ENCODE measurements at places on chromosomes 12 and 14. TPM values are rescaled to one million over a fixed set of nuclear protein-coding genes. Genes with fewer than 3 reads are reported as not detected.

The FOXG1 gene
- total RNA-seq: not detected

GRCh38 chr14:100297320-100298300 is 8.6 kb downstream of the SLC25A29 start:
- DNase-seq: peak; percentile 88

The TIMM9 gene
- 12.0 TPM for total RNA-seq

- no peak for DNase-seq
Observed at GRCh38 chr14:37318938-37319337, 121.2 kb downstream of the MIPOL1 start.

DNA sequence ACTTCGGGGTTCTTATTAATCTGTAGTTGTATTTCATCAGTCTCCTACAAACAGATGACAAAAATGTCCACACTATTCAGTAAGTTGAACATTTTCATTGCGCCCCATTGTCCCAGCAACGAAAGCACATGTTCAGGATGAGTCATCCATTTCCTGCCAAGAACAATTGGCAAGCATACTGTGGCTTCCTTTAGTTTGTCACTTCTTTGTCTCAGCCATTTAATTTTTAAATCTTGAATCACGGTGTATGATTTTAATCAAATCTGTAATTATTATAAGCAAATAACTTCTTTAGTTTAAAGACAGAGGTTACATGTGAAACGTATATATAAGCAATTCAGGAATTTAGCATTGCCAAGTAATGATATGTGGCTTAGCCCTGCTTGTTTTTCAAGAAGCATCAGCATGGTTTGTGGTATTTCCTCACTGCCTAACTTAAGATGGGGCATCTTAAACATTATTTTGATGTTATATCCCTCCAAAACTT is 211.3 kb upstream of the KRR1 start:
- peak; percentile 96 for DNase-seq

- no peak for DNase-seq
Observed at GRCh38 chr12:51051787-51052186, 3.7 kb downstream of the LETMD1 start.

- DNase-seq: peak; percentile 2
Observed at GRCh38 chr14:31465111-31465510, 7.8 kb upstream of the DTD2 start.

- peak; percentile 46 for DNase-seq
Observed at GRCh38 chr14:20757965-20758364, 10.2 kb upstream of the EDDM3B start.

DNA sequence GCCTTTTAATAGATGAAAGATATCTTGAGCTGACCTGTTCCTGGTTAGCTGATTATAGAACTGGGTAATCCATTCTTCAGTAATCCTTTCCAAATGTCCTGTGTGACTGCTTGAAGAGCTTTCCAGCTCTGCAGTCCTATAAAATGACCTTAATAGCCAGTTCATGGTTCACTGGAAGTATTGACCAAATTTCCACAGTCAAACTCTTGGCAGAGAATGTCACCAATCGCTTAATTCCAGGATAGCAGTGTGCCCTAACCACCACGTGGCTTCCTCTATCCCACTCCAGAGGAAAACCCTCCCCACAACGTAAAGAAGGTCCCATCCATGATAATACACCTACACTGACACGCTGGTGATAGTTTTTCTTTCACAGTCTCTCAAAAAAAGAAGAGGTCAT is 17.4 kb downstream of the PRKAB1 start:
- DNase-seq: no peak

DNA sequence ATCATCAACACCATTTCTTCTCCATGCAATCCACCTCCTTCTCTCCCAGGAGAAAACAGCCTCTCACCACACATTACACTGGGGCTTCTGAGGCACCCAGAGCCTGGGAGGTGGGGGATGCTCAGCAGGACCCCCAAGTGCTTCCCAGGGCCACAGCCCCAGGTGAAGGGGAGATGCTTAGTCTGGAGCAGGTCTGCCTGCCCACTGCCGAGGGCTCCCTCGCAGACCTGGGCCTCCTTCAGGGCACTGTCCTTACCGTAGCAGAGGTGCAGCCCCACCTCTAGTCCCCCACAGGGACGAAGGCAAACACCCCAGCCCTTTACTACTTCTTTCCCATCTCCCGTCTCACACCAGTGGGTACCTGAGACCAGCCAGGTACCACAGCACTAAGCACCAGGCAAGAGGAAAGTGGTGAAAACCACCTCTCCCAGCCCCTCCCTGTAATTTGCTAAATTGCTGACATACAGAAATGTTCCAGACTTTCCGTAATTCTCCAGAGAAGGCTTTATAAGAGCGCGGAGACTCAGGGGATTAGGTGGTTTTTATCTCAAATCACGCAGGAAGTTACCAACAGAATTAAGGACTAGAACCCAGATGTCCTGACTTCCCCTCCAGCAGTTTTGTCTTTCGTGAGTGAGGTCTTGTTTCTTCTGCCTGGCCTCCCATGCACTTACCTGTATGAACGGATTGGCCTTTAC is 59.0 kb downstream of the PLEKHG3 start:
- no peak for DNase-seq

DNA sequence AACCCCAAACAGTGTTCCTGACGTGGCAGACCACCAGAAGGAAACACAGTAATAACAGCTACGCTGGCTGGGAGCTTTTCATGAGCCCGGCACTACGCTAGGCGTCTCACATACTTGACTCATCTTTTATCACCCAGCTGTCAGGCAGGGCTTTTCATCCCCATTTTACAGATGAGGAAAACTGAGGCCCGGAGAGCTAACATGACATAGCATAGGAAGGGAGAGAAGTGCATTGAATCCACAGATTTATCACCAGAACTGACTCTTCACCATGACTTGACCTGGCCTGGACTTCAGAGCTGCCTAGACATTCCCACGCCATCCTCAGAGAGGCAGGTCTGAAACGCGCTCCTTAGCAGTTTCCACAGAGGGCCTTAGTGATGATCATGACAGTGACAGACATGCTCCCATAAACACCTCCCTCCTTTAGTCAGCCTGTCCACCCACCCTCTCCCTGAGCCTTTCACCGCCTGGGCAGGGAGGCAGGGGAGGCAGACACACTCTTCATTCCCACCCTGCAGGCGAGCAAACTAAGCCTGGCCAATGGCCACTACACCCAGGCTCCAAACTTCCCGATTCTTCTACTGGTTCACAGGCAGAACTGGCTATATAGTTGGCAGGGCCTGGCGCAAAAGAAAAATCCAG is 56.2 kb downstream of the RBM19 start:
- DNase-seq: no peak

The GARIN6 gene
- total RNA-seq: not detected

The ERBB3 gene
- under 0.01 TPM for total RNA-seq

- peak; percentile 37 for DNase-seq
Observed at GRCh38 chr12:6426882-6427671, 17.7 kb upstream of the CD27 start.

DNA sequence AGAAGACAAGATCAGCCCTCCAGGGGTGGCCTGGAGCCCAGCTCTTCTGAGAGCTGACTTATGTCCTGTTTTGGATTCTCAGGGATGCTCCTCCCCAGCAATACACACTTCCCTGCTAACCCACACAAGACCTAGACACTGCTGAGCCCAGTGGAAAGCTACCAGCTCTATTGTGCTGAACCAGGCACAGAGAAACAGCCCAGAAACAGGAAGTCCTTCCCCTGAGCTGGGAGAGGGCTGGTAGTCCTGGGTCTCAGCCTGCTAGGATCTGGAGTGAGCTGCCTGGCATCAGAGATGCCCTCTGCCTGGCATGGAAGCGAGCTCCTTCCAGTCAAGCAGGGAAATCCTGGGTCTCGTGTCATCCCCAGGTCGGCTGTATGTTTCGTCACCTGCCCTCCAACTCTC is 1.2 kb upstream of the LAG3 start:
- peak; percentile 78 for DNase-seq

- DNase-seq: peak; percentile 58
Observed at GRCh38 chr12:7555752-7556151, 52.2 kb upstream of the CD163 start.

DNA sequence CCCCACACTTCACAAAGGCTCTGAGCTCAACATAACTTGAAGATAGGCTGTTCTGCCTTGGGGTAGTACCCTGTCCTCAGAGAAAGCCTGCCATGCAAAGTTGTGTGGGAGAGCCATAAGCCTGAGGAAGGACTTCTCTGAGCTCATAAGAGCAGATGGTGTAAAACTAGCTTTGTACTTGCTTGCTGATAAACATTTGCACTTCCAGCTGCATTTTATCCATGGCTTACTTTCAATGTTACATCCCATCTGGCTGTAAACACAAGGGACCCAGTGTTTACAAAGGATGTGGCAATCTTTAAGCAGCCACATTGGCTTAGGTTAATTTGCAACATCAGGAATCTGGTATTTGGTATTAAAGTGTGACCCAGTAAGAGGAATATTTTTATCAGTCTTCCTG is 258.1 kb downstream of the IPO8 start:
- DNase-seq: no peak

The CLEC4A gene
- total RNA-seq: not detected

DNA sequence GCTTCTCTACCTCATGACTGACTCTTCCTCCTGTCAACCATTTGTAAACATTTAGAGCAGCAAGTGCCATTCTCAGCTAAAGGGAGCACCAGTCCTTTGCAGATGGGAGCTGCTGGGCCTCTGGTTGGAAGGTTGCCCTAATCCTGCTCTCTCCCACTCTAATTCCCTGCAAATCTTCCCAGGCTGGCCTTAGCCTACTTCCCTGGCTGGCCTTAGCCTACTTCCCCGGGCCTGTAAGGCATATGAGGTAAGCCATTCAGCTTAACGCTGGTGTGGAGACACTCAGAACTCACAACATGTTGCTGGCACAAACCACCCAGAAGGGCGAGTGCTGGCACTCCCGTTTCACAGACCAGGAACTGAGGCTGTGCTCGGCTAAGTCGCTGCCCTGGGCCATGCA is 69.0 kb downstream of the CPSF2 start:
- no peak for DNase-seq

DNA sequence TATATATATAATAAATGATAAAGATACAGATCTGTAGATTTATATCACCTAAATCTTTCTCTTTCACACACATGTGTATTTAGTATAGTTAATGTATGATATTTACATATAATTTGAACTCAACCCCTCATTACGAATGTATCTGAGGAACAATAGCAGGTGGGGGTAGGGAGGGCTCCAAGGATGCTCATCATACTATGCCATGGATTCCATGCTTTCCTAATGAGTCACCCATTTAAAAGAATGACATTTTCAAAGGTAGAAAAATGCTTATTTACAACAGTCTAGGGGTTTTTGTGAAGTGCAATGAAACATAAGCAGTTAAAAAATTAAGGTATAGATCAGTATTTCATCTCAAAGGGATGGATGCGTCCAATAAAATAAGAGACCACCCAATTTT is 181.6 kb downstream of the SOX5 start:
- no peak for DNase-seq

The CTSG gene
- total RNA-seq: not detected

GRCh38 chr12:14058717-14059116 is 77.3 kb upstream of the GRIN2B start:
- no peak for DNase-seq

DNA sequence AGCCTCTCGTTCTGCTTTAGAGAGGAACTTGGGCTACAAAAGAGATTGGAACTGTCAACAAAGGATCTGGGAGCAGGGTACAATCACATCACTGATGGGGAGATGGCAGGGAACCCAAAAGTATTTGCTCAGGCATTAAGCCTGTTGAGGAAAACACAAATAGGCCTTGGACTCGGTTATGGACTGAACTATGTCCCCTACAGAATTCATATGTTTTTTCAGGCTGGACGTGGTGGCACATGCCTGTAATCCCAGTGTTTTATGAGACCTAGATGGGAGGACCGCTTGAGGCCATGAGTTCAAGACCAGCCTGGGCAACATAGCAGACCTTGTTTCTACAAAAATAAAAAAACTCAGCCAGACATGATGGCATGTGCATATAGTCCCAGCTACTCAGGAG is 13.9 kb downstream of the DDX23 start:
- DNase-seq: no peak

DNA sequence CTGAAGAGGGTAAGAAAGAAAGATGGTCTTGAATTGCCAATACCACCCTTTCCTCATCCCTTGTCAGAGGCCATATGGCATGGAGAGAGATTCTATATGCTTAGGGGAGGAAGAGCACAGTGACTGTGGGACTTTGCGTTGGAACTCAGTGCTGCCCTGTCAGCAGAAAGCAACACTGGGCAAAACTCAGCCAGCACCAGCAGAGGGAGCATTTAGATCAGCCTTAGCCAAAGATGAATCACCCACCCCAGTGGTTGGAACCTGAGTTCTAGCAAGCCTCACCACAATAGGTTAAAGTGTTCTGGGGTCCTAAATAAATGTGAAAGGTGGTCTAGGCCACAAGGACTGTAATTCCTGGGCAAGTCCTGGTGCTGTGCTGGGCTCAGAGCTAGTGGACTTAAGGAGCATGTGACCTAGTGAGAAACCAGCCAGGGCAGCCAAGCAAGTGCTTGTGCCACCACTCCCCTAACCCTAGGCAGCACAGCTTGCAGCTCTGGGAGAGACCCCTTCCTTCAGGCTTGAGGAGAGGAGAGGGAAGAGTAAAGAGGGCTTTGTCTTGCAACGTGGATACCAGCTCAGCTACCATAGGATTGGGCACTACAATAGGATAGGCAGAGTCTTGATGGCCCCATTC is 11.4 kb upstream of the BCAT1 start:
- peak; percentile 75 for DNase-seq

GRCh38 chr14:25837551-25837965 is 760.3 kb downstream of the NOVA1 start:
- no peak for DNase-seq

DNA sequence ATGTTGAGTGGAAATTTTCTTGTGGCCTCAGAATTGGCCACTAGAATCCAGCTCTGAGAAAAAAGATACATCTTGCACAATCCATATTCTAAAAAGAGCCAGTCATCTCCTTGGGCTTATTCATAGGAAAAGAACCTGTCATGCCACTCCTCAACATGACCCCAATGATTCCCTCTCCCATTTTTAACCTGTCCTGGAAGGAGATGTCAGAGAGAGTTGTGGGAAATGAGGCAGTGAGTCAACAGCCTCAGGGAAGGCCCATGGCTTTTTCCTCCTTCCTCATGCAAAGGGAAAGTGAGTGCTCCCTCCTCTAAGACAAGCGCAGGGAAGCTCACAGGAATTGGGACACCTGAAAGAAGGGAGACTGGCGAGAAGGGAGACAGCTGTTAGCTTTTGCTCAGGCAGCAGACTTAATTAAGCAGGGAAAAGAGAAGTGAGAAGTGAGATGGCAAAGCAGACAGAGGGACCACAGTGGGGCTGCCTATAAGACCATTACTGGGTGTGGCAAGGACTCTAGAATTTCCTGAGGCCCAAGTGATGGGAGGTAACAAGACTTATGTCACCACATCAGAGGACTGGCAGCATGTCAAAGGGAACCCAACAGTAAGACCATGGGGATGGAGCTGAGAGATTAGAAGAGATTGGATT is 10.2 kb upstream of the DHRS7 start:
- DNase-seq: no peak

The RGS6 gene
- total RNA-seq: not detected

The SYNDIG1L gene
- total RNA-seq: not detected

DNA sequence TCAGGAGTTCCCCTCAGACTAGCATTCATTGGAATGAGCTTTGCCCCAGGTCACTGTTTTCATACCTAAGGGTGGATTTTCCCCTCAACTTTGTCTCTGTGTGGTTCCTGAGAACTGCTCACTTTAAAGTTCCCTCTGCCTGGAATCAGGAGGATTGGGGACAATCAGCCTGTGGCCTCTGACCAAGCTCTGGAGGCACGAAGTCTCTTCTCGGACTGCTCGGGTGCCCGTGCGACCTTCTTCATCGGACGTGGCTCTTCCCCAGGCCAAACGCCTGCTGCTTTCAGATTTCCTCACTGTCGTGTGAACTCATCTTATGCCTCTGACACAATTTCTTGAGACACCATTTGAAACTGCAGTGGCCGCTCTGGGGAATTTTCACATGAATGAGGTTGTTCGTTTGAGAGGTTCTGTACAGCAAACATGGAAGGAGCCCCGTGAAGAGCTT is 153.7 kb upstream of the PZP start:
- DNase-seq: no peak
